ENCODE measurements at places on chromosomes 6 and 20.

DNA sequence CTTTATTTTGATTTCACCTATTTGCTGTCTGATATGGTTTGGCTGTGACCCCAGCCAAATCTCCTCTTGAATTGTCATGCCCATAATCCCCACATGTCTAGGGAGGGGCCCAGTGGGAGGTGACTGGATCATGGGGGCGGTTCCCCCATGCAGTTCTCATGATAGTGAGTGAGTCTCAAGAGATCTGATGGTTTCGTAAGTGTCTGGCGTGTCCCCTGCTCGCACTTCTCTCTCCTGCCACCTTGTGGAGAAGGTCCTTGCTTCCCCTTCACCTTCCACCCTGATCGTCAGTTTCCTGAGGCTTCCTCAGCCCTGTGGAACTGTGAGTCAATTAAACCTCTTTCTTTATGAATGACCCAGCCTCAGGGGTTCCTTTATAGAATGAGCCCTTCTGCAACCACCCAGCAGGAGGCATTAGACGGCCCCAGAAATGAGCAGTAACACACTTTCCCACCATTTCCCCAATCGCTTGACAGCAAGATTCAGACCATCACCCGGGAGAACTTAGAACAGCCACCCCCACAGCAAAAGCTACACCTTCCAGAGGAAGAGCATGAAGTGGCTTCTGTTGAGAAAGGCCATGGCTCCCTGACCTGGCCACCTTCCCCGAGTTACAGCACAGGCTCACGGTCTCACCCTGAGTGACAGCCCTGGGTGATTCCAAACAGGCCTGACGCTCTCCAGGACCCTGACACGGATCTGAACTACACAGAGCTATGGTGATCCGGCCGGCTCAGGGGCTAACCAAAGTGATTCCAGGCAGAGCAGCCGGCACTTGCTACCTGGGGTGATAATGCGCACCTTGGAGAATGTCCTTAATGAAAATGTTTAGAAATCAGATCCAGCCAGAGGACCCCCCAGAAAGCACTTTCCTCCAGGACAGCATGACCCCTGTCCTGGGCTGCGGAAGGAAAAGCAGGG is 131.2 kb upstream of the CDH4 start:
- DNase-seq = no peak

- DNase-seq = peak; percentile 28
Observed at GRCh38 chr6:107822176-107823046, 1.7 kb downstream of the SCML4 start.

GRCh38 chr6:143195349-143195845 is 134.7 kb downstream of the AIG1 start:
- no peak for DNase-seq

GRCh38 chr6:15897063-15897876 is 231.6 kb upstream of the MYLIP start:
- DNase-seq = no peak

- DNase-seq = no peak
Observed at GRCh38 chr6:83257791-83258190, 64.6 kb downstream of the RWDD2A start.

- DNase-seq = no peak
Observed at GRCh38 chr20:13289031-13289430, 68.0 kb downstream of the ISM1 start.

GRCh38 chr6:137678451-137678850 is 184.3 kb upstream of the OLIG3 start:
- no peak for DNase-seq

- DNase-seq = no peak
Observed at GRCh38 chr6:36118550-36119107, 11.7 kb upstream of the MAPK13 start.

DNA sequence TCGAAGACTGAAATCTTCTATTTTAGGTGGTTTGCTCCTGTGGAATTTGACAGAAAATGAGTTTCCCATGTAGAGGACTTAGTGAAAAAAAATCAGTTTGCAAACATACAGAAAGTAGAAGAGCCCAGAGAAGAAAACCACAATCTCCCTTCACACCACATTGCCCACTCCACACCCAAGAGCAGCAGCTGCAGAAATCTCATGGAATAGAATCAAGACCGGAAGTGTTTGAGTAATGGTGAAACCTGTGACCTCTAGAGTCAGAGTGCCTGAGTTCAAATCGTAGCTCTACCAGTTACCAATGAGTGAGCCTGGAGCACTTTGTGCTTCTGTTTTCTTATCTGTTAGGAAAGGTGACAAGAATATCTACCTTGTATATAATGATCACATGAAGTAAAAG is 4.6 kb downstream of the SIRPG start:
- no peak for DNase-seq

DNA sequence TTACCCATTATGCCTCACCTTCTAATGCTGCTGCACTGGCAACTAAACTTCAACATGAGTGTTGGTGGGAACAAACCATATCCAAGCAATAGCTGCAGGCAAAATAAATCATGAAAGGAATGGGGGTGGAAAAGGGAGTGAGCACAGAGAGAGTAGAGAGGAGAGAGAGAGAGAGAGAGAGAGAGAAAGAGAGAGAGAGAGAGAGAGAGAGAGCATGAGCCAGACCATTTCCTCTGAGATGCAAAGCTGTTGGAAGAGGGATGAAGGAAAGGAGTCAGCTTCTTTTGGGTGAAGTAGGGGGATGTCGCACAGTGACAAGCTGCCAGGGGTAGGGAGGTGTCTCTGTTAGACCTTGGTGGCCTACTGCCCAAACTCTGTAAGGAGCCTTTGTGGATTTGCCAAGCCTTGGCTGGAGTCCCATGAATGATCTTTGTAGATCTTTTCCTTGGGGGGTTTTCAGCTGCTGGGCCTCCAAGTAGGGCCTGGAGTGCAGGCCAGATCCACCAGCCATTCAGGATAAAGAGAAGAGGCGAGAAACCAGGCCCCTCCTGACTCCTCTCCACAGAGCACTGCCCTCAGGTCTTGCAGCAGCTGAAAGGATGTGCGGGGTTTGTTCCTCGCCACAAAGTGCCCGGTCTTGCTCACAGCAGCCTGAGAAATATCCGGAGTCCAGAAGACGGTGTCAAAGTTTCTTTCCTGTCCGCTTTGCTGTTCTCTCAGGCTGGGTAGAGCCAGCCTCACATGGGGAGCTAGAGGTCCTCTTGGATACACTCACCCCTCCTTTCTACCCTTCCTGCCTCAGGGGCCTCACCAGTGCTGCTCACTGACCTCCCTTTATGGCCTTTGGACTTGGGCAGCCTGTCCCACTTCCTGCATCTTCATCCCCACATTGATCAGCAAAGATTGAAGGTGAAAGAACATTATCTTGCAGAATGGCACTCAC is 17.8 kb downstream of the BTBD3 start:
- no peak for DNase-seq

Measured in stimulated activated CD8-positive, alpha-beta memory T cell treated with anti-CD3 and anti-CD28 coated beads, Interleukin-4, amount 100 ng/mL, for 1 hour (primary cell).